A549 treated with ZK216348 at 1 μM for 4 hours (cell line): ENCODE measurements at places on chromosomes 1 and 21. TPM values are rescaled to one million over a fixed set of nuclear protein-coding genes. Genes with fewer than 3 reads are reported as not detected.

Gene ASCL5
- total RNA-seq = 0.11 to 0.27 TPM (median 0.23 TPM) in 3 of 5 replicates, not detected in the others

Gene PADI3
- total RNA-seq = 0.99 to 1.4 TPM (median 1.3 TPM) in 5 replicates

Gene XCL1
- not detected in 5 replicates for total RNA-seq

Gene UBL4B
- total RNA-seq = not detected in 5 replicates

Gene RIPK4
- 12.3 to 19.8 TPM (median 17.7 TPM) in 5 replicates for total RNA-seq

Gene JAM2
- total RNA-seq = not detected in 5 replicates

Gene TMPRSS3
- total RNA-seq = 0.15 to 0.24 TPM (median 0.21 TPM) in 5 replicates

Gene FYB2
- not detected in 5 replicates for total RNA-seq

Gene CDA
- total RNA-seq = 29.6 to 46.1 TPM (median 35.1 TPM) in 5 replicates

Gene KCNE1
- total RNA-seq = not detected in 5 replicates

Gene IKBKE
- total RNA-seq = 3.3 to 8.4 TPM (median 6.6 TPM) in 5 replicates

Gene MAP10
- 0.52 to 1.3 TPM (median 0.92 TPM) in 5 replicates for total RNA-seq

Gene SH3BGR
- 0.94 to 1.1 TPM (median 0.98 TPM) in 3 of 5 replicates, not detected in the others for total RNA-seq

Gene RGS4
- 0.21 to 0.31 TPM in 2 of 5 replicates, not detected in the others for total RNA-seq

Gene NBPF10
- total RNA-seq = 0.55 to 0.85 TPM (median 0.67 TPM) in 5 replicates

Gene LCE1B
- total RNA-seq = not detected in 5 replicates

Gene CSDE1
- total RNA-seq = 123 to 173 TPM (median 127 TPM) in 5 replicates

Gene CAMTA1
- 61.9 to 85.8 TPM (median 66.3 TPM) in 5 replicates for total RNA-seq

Gene MCOLN2
- total RNA-seq = 1.7 to 2.4 TPM (median 2.2 TPM) in 5 replicates

Gene CASQ2
- not detected in 5 replicates for total RNA-seq

Gene NTMT2
- not detected in 5 replicates for total RNA-seq

Gene COL24A1
- total RNA-seq = 0.05 TPM in 2 of 5 replicates, not detected in the others

Gene CD247
- total RNA-seq = 0.21 to 0.42 TPM (median 0.31 TPM) in 5 replicates

Gene UBXN10
- total RNA-seq = not detected in 5 replicates

Gene CAPN8
- total RNA-seq = 0.48 to 2.2 TPM (median 1.7 TPM) in 5 replicates

Gene AZIN2
- total RNA-seq = 0.35 to 1.8 TPM (median 0.82 TPM) in 5 replicates

Gene PLA2G2A
- total RNA-seq = not detected in 5 replicates

Gene ADAMTS5
- not detected in 5 replicates for total RNA-seq

Gene DMRTA2
- 0.09 to 0.22 TPM (median 0.18 TPM) in 5 replicates for total RNA-seq

Gene APCS
- not detected in 5 replicates for total RNA-seq

Gene DISC1
- total RNA-seq = 0.08 to 0.36 TPM (median 0.17 TPM) in 5 replicates

Gene B3GALT5
- 0.12 to 0.29 TPM (median 0.22 TPM) in 5 replicates for total RNA-seq

Gene RGSL1
- total RNA-seq = not detected in 5 replicates

Gene S100A7A
- total RNA-seq = not detected in 5 replicates

Gene GBP6
- not detected in 5 replicates for total RNA-seq

Gene AK5
- 5.8 to 13.3 TPM (median 6.9 TPM) in 5 replicates for total RNA-seq

Gene PARK7
- total RNA-seq = 326 to 410 TPM (median 358 TPM) in 5 replicates

Gene TDRD5
- 0.04 to 0.14 TPM (median 0.07 TPM) in 4 of 5 replicates, not detected in the other for total RNA-seq

Gene NBPF8
- 3.8 to 4.8 TPM (median 4.4 TPM) in 5 replicates for total RNA-seq

Gene KLHDC7A
- 1.1 to 2.3 TPM (median 1.5 TPM) in 5 replicates for total RNA-seq

Gene PBX1
- 14.6 to 21.7 TPM (median 19.1 TPM) in 5 replicates for total RNA-seq

Gene BSND
- not detected in 5 replicates for total RNA-seq

Gene SPRR2G
- total RNA-seq = not detected in 5 replicates
